ENCODE measurements at places on chromosomes 2 and 18. TPM values are rescaled to one million over a fixed set of nuclear protein-coding genes. Genes with fewer than 3 reads are reported as not detected.

DNA sequence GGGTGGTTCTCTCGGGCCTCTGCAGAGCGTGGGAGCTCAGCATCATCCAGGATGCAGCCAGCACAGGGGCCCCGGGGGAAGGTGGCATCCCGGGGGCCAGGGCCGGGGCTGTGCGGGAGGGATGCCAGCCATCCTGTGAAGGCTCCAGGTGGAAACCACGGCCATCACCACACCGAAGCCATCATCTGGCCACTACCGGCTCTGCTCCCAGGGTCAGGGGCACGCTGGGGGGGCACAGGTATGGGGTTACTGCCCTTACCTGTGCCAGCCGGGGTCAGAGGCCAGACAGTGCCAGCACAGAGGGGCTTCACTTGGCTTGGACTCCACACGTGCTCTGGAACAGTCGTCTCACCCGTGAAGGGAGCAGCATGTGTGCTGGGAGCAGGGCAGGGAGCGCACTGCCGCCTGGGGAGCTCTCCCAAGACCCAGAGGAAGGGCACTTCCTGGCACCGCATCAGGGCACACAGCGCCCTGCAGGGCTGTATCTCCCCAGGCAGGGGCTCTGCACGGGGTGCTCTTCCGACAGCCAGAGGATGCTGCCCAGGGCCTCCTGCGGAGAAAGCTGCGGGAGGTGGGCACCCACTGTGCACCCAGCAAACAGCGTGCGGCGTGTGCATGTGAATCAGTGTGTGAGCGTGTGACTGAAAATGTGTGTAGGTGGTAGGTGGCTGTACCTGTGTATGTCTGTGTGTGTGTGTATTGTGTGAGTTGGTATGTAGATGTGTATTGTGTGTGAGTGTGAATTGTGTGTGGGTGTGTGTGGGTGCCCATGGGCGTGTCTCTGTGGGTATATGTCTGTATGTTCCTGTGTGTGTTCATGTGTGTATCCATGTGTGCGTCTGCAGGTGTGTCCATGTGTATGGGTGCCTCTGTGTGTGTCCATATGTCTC, 75.0 kb downstream of the PTGR3 start:
- no peaks in the 10 kb centered on the region for H3K4me1 ChIP-seq
- no peaks in the 10 kb centered on the region for H3K27me3 ChIP-seq
- H3K27ac ChIP-seq = no peak overlapping the region
- DNase-seq = no peak

DNA sequence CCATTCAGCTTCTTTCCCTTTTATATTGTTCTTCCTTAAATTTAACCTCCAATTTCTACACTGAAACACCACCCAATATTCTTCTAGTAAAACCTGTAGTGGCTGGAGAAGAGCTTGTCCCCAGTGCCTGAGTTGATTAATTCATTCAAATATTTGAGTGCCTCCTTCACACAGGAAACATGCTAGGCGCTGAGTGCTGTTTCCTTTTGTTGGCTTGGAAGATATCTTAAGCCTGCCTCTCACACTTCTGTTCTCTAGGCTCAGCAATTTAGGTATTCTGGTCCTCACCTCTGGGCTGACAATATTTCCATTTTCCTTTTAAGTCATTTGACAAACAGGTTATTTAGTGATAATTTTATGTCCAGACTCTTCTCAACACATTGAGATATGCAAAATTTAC, 185.4 kb downstream of the SETBP1 start:
- no peaks in the 10 kb centered on the region for H3K4me1 ChIP-seq
- H3K27me3 ChIP-seq = peaks cover 3% of the 10 kb centered on the region
- H3K4me3 ChIP-seq = no peak overlapping the region
- no peak for DNase-seq
- no peaks in the 10 kb centered on the region for H3K36me3 ChIP-seq
- H3K27ac ChIP-seq = no peak overlapping the region

- H3K27ac ChIP-seq = no peak overlapping the region
- no peak overlapping the region for H3K4me3 ChIP-seq
- H3K4me1 ChIP-seq = peaks cover 9% of the 10 kb centered on the region
- H3K27me3 ChIP-seq = peaks cover 14% of the 10 kb centered on the region
- H3K36me3 ChIP-seq = no peaks in the 10 kb centered on the region
- DNase-seq = no peak
Measured at GRCh38 chr2:45121236-45121927, 112.1 kb upstream of the SIX2 start.

Gene FOXI3
- not detected for total RNA-seq

Gene DPYSL5
- total RNA-seq = not detected

Gene GREB1
- total RNA-seq = not detected

Gene NFU1
- 40.0 TPM for total RNA-seq

Measured in IMR-90 (cell line).